ENCODE measurements at places on chromosomes 2 and 18.
A peak's percentile ranks its signal among the peaks of the same experiment; 100 is the strongest.

DNA sequence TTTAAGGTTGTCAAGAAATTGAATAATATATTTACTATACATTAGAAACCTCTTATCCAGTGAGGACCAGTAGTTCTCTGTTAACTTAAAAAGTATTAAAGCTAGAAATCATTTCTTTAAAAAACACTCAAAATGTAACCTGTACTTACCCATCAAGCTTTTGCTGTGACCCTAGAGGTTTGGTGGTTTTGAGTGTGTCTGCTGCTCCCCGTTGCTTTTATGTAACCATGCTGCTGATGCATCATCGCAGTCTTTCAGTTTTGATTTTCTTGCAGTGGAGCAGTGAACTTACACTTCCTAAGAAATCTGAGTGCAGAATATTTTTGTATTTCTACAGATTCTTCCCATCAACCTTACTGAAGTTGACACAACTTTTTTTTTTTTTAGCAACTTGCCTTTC is 34.2 kb downstream of the MRPS9 start:
- DNase-seq, result no peak

DNA sequence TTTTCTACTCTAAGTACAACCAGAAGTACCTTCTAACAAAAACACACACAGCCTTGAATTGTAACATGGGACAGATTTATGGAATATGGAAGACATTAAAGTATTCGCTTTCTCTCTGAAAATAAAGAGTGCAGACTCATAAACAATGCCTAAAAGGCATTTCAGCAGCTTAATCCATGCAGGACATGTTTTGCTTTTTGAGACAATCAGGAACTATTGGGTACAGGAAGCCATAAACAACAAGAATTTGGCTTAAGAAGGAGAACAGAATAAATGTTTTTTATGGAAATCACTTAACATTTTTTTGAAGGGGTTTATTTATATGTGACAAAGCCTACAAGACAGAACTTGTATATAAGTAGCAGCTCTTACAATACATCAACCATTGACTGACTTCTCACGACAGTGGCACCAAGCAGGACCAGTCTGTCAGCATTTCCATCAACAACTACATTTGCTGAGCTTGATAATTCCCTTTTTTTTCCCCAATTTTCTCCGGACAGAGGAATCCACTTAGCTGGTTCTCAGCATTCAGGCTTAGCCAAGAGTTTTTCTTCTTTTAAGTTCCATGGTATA is 140.1 kb downstream of the EXOC6B start:
- no peak for DNase-seq

DNA sequence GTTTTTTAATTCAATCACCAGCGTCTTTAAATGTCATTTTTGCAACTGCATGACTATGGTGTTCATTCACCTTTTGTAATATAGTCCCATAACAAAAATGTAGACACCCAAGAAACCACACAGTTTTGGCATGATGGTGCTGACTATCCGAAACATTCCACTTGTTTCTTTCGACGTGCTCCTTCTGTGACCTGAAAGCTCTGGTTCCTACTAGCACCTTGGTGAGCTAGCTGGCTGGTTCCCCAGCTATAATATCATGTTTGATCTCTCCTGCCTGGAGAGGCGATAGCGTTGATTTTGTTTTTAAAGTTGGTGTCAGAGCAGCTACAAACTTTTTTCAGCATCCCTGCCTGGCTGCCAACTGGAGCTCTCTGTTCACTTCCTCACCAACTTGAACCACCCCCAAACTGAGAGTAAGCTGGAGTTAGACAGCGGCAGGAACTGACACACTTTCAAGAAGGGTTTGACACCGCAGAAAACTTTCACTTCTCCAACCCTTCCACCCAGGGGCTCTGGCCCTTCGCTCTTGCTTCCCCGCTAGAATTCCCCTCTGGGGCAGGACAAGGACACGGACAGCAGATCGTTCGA is 1.1 kb downstream of the ATAD2B start:
- DNase-seq, result peak; percentile 37

DNA sequence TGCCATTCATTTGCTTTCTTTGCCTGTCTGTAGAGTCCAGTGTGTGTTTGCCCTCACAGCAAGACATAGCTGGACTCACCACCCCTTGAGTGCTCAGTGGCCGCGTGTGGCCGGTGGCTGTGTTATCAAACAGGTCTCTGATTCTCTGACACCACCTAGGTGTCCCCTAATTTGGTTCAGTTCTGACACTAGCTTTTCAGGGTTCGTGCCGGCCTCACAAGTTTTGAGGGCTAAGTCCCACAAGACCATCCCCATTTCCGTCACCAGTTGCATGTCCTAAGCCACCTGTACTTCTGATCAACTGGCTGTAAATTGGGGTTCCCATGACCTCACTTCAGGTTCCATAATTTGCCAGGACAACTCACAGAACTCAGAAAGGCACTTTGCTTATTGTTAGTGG is 23.5 kb downstream of the NCK2 start:
- no peak for DNase-seq

DNA sequence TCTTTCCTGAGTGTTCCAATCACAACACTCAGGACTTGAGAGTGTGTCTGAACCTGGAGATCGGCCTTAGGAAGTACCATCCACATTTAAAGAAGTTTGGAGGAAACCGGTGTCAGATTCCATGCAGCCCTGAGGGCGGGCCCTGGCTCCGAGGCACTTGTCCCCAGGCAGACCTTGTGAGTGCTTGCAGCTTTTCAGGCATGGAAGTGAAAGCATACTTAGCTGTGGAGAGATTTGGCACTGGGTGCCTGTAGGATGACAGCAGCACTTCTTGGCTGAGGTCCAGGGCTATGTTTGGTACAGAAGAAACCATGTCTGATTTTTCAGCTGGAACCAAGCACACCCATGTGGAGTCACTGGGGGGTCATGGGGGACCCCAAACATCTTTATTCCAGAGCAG is 230.8 kb downstream of the SEPTIN10 start:
- DNase-seq, result peak; percentile 20

GRCh38 chr18:76161983-76162382 is 333.1 kb downstream of the ZNF516 start:
- no peak for DNase-seq

DNA sequence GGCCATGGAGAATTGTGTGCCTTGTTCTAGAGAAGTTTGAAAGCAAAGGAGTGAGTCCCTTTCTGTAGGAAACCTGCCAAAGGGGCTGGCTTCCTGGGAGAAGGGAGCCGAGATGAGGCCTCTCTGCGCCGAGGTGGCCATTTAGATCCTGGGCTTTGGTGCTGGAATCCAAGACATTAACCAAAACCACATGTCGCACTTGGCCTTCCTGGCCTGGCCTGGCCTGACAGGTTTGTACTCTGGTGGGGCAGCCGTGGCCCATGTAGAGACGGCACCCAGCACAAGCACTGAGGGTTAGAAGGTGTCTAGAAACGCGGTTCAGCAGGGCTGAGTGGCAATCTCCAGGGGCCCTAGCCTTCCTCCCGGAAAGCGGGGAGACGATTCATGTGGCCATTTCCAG is 7.1 kb downstream of the CNNM3 start:
- no peak for DNase-seq

DNA sequence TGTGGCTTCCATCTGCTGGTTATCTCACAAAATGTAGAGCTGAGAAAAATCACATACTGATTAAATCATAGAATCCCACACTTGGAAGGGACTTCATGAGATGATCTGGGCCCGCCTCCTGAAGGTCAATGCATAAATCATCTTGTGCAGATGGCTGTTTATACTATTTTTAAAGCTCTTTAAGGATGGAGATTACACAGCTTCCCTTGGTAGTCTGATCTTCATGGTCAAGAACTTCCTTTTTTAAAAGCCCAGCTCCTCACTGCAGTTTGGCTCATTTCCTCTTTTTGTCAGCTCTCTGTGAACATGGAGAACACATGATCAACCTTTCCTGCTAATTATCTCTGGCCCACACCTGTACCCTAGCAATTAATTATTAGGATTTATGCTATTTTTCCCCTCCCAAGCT is 25.9 kb downstream of the GCG start:
- no peak for DNase-seq

GRCh38 chr18:22169889-22170420 is 566 bp downstream of the GATA6 start:
- DNase-seq, result peak; percentile 43

- no peak for DNase-seq
Observed at GRCh38 chr2:119111115-119111975, 47.2 kb downstream of the C1QL2 start.

DNA sequence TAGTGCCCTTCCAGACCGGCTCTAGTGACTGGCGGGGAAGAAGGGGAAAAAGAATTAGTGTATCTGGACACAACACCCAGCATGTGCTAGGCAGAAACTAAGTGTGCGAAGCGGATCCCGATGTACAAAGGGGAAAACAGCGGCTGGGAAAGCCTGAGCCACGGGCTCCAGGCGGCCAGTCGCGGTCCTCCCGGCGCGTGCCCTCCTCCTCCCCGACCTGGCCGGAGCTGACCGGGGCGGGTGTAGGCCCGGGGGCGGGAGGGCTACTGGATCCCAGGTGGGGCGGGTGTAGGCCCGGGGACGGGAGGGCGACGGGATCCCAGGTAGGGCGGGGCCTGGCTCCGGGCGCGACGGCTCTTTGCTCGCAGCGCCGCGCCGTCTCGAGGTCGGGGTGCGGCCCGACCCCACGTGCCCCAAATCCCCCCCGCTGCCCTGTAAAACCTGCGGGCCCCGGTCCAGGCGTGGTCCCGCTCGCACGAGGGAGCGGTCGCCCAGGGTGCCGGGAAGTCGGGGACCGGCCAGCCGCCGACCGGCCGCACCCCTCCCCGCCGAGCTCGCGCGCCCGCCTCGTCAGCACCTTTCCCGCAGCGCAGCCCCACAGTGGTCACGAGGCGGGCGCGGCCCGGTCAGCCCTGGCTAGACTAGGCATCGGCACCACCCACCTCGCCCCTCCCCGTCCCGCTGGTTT is 48.8 kb downstream of the C2orf42 start:
- peak; percentile 36 for DNase-seq

DNA sequence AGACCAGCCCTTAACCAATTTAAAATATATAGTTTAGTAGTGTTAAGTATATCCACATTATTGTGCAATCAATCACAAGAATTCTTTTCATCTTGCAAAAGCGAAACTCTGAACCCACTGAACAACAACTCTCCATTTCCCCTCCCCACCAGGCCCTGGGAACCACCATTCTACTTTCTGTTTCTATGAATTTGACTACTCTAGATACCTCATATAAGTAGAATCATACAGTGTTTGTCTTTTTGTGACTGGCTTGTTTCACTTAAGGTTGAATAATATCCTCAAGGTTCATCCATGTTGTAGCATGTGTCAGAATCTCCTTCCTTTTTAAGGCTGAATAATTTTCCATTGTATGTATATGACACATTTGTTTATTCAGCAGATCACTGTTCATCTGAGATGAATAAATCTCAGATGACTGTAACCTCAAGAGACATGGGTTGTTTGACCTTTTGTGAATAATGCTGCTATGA is 8.1 kb upstream of the SOS1 start:
- DNase-seq, result no peak

- DNase-seq, result no peak
Observed at GRCh38 chr2:176099728-176100546, at the start of gene HOXD12. TSS of gene HOXD12 (plus strand) at chr2:176099795. CDS start at chr2:176099802, 7 bp downstream.

GRCh38 chr2:62489162-62489561 is 16.8 kb downstream of the TMEM17 start:
- DNase-seq, result no peak

GRCh38 chr2:155815851-155816250 is 516.7 kb downstream of the NR4A2 start:
- DNase-seq, result no peak

- DNase-seq, result no peak
Observed at GRCh38 chr2:109530712-109531111, 83.1 kb downstream of the SEPTIN10 start.

DNA sequence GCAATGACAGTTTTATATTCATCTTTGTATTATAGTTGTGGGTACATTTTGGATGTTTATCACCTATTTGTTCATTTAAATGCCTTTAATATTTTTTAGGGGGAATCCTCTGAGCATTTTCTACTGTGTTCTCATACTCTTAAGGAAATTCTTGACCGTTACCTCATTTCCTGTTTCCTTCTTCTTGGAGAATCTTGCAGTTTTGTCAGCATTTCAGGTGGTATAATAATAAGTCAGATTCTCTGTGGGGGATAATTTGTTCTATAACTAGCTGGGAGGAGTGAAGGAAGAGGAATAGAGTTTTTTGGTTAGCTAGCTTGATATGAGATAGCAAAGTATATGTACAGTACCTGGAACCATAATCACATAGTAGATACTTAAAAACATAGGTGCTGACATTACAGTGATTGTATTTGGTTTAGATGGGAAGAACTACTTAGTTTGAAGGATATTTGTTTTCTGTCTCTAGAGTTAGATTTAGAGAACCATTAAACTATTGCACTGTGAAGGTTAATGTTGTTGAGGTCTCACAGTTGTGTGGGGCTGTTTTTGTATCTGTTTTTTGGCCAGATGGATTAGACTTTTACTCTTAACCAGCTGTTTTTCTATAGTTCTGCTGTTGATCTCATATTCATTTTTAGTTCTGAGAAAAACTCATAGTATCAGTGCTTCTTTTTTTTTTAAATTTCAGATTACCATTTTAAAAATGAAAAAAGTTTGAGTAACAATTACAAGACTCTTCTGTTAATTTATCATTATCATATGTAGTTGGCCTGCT is 14.2 kb downstream of the MTX2 start:
- DNase-seq, result no peak

GRCh38 chr2:55137024-55137958 is 87.0 kb upstream of the RTN4 start:
- no peak for DNase-seq

DNA sequence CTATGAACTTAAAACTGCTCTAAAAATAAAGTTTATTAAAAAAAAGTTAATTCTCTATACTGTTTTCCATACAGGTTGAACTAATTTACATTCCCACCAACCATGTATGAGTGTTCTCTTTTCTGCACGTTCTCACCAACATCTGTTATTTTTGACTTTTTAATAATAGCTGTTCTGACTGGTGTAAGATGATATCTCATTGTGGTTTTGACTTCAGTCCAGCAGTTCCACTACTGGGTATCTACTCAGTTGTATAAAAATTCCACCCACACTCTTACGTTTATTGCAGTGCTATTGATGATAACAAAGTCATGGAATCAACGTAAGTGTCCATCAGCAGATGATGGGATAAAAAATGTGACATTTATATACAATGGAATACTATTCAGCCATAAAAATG is 33.7 kb downstream of the SPAG16 start:
- DNase-seq, result no peak

DNA sequence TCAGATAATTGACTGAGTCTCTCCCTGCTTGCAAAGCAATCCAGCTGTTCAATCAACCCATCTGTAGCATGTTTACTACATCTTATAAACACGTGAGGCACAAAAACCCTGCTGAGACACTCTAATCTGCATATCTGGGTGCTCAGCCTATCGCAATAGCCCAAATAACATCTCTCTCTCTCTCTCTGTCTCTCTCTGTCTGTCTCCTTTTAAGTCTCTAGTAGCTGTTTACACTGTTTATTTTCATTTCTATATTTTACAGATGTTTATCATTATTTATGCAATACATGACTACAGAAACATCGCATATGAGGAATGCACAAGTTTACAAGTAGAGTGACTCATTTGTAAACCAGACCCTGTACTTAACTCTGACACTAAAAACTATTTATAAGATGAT is 422.1 kb upstream of the DSEL start:
- DNase-seq, result no peak

All from RWPE1 (cell line).